ENCODE measurements at places on chromosomes 1 and 21.

DNA sequence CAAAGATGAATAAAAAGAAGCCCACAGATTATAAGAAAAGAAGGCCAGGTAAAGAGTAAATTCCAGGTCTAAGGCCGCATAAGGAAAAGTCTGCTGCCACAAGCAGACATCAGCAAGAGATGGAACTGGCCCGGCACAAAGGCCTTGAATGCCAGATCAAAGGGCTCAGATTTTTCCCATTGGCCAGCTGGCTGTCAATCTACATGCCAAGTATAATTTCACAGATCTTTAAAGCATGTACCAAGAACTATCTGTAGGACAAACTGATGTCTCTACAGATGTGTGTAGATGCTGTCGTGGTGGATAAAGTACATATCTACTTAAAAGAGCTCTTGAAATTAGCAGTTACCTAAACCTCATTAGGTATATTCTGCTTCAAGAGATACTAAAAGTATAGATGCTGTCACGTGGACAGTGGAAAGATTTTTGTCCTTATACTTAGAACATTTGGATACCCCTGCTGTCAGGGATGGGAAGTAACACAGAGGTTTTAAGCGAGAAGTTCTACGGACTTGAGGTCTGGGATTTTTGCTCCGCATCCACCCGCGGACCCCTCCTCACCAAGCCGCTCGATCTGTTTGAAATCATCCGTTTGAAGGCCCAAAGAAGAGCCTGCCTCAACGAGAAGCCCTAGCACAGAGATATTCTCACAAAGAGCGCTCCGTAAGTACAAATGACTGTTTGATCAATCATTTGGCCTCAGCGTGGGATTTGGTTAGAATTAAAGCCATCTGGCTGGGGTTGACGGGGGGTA is 10.1 kb downstream of the GLIS1 start:
- DNase-seq = no peak

GRCh38 chr1:210250998-210251679 is 18.5 kb downstream of the SERTAD4 start:
- no peak for DNase-seq

DNA sequence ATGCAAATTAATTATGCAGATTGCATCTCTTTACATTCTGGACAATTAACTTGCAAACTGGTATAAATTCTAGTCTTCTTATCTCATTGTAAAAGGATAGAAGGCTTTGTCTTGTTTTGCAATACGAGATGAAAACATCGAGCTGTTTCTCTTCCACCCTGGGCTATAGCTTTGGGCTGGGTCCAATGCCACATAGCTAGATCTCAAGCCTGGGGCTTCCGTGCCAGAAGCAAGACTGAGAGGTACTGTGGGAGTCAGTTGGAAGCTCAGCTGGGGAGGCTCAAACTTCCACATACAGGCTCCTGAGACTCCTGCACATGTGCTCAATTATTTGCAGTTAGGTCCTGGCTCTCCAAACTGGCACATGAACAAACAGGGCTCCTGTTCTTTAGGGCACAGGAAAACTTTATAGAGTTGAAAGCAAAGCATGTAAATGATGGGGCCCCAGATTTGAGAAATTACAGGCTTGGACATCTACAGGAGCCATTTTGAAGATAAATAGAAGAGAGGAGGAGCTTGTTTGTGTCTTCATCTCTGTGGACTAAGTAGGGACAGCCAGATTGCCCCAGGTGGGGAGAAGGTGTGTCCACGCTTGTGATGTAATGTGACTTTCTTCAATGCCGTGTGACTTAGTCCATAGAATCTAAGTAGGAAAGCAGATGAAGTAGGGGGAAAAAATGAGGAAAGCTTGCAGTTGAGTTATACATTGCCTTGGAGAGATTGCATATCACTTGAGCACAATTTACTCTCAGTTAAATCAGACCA is 65.9 kb upstream of the SIPA1L2 start:
- DNase-seq = no peak

DNA sequence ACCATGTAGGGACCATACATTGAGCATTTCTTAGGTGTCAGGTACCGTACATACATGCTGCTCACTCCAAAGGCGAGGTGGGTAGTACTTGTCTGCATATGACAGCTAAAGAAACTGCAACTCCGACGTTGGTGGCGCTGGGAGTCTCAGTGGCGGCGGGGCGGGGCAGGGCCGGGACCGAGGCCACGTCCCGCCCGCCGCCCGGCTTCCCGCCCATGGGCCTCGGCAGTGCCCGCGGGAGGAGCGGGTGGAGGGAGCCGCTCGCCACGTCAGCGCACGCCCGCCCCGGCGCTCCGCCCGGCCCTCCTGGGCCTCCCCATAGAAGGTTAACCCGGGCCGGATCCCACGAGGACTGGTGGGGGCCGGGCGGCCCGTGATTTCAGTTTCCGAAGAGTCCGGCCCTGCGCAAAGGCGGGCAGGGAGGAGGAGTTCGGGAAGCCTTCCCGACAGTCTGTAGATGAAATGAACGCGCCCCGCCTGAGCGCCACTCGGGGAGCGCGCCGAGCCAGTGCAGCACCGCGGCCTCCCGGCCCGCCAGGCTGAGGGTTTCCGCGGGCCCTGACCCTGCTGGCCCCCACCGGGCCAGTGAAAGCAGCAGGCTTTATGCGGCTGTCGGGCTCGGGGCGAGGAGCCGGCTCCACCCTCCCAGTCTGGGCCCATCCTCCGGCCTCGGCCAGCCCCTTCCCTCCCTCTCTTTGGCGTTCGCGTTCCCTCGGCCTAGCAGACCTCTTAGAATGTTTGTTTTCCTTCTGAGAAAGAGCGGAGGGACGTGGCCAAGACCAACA is 119.9 kb upstream of the JUN start:
- peak; percentile 43 for DNase-seq

- no peak for DNase-seq
Measured at GRCh38 chr1:11749203-11749689, 12.7 kb upstream of the C1orf167 start.

All from activated CD4-positive, CD25-positive, alpha-beta regulatory T cell treated with anti-CD3 and anti-CD28 coated beads, Interleukin-2, amount 50 U/mL, for 16 hours (primary cell).